Stimulated activated naive CD4-positive, alpha-beta T cell (primary cell): ENCODE measurements at places on chromosomes 11 and 22.

- no peak for DNase-seq
Observed at GRCh38 chr11:76217653-76218160, 11.4 kb upstream of the WNT11 start.

DNA sequence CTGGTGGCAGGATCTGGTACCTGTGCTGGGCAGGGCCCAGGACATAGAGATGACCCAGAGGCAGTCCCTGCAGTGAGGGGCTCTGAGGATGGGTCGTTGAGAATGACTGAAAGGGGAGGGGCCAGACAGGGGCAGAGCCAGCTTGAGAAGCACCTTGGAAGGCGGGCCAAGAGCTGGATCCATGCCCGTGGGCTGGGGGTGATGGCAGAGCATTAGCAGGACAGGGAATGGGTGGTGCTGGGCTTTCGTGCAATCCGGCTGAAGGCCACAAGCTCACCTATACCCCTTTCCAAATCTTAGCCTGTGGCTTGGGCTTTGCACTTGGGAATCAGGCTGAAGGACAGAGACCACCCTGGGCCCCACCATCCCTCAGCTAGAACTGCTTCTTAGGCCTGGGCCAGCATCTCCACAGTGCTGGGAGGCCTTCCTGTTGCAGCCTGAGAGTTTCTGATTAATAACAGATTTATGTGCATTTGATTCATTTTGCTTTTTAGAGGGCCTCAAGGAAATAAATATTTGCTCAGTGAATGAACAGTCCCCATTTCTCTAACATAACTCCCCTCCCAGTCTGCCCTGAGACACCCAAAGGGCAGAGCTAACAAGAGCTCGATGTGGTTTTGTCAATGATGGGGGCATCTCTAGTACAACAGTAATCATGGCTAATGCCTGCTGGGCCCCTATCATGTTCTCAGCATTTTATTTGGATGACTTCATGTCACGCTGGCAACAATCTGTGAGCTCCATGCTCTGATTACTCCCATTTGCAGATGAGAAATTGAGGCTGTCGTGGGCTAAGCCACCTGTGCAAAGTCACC, 39.3 kb downstream of the RIBC2 start:
- DNase-seq = no peak

- DNase-seq = no peak
Observed at GRCh38 chr11:34481307-34481706, 32.3 kb downstream of the ELF5 start.

DNA sequence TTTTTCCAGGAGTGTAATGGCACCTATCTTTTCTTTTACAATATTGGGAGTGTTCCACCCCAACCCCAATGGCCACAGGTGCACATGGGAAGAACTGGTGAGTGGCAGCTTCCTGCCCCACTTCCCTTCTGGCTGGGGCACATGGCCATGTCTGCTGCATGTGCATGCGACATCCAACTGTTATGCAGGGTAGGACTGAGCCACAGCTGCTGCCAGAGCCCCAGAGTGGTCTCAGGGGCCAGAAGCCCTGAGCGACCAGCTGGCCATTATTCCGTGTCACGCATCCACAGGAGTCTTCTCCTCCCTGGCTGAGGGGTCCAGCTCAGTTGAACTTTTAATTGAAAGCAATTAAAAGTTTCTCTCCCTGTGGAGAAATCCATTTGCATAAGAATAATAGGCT, 8.7 kb upstream of the GLYAT start:
- no peak for DNase-seq

- no peak for DNase-seq
Observed at GRCh38 chr11:66766681-66767080, 37.7 kb upstream of the SPTBN2 start.

DNA sequence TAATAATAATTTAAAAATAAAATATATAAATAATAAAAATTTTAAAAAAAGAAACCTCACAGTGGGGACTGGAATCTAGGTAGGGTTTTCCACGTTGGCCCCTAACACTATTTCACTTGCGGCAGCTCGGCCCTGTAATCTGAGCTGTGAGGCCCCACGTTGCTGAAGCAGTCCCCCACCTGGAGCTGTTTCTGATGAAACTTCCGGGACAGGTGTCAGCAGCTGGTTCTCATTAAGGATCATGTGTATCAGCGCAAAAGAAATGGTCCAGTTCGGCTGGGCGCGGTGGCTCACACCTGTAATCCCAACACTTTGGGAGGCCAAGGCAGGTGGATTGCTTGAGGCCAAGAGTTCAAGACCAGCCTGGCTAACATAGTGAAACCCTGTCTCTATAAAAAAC, 17.3 kb downstream of the RHOD start:
- no peak for DNase-seq

GRCh38 chr11:2889362-2890273, 4.0 kb upstream of the CDKN1C start:
- DNase-seq = no peak

GRCh38 chr11:130486391-130486836, 38.0 kb downstream of the ADAMTS15 start:
- DNase-seq = no peak

- no peak for DNase-seq
Observed at GRCh38 chr11:65051398-65051858, 6.9 kb downstream of the NAALADL1 start.

GRCh38 chr11:95256321-95256779, 25.3 kb upstream of the SESN3 start:
- DNase-seq = no peak

- DNase-seq = no peak
Observed at GRCh38 chr11:64318766-64319761, 1.1 kb downstream of the PRDX5 start.

- DNase-seq = no peak
Observed at GRCh38 chr11:127567237-127567932, 566.8 kb upstream of the KIRREL3 start.
